NCI-H1694 treated with DMSO at 0.1 percent for 48 hours (cell line): ENCODE measurements at places on chromosomes 12 and 14.
A peak's percentile ranks its signal among the peaks of the same experiment; 100 is the strongest.

- peak; percentile 67 for DNase-seq
These were observed 56.7 kb downstream of the C14orf132 start for GRCh38 chr14:96095581-96096476.

DNA sequence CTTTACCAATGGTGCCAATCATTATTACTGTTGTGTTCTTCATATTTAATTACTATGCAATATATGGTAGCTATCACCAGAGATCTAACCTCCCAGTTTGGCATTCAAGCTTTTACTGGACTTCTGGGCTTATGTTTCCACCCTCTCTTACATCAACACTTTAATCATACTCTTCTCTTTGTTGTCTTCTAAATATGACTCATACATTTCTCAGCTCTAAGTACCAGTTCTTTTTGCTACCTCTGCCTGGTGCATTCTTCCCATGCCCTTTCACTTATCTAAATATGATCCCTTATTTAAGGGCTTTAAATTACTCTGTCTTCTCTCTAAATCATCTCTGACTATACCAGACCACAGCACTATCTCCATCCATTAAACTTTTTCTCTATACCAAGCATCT, 246.1 kb upstream of the CCDC196 start:
- DNase-seq: no peak

DNA sequence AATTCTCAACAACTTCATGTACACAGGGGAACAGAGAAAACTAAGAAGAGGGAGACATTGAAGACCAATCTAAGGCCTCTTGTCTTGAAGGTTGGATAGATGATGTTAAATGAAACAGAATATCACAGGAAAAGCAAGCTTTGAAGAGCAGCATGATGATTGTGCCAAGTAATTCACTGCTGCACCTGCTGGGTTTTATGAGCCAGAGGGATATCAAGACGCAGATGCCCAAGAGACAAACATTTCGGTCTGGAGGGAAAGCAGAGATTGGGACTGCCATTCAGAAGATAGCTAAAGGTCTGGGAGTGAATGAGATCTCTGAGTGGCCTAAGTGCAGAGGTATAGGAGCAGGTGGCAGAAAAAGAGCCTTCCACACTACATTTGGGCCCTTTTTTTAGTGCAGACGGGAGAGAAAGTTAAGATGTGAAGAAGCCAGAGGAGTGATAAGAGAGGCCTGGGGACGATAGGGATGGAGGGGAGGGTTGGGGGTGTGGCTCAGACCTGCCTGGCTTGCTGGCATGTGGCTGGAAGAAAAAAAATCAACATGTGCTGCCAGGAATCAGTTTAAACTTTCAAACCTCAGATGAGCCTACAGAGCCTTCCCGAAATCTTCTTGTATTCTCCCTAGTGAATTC, 200.6 kb downstream of the AEBP2 start:
- DNase-seq: no peak

DNA sequence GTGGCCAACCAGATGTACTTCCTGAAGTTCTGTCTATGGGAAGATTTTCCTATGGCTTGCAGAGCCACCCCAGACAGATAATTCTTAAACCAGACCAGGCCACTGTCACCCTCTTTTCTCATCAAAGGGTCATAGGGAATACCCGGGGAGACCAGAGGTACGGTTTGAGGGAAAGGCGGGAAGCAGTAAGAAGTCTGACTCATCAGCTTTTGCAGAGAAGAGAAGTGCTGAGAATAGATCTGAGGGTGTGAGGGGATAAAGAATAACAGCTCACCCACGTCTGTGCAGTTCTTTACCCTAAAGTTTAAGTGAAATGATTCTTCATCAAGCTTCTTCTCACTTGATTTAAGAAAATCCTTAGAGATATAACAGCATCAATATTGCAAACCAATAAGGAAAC, 21.3 kb upstream of the POC1B start:
- DNase-seq: no peak

DNA sequence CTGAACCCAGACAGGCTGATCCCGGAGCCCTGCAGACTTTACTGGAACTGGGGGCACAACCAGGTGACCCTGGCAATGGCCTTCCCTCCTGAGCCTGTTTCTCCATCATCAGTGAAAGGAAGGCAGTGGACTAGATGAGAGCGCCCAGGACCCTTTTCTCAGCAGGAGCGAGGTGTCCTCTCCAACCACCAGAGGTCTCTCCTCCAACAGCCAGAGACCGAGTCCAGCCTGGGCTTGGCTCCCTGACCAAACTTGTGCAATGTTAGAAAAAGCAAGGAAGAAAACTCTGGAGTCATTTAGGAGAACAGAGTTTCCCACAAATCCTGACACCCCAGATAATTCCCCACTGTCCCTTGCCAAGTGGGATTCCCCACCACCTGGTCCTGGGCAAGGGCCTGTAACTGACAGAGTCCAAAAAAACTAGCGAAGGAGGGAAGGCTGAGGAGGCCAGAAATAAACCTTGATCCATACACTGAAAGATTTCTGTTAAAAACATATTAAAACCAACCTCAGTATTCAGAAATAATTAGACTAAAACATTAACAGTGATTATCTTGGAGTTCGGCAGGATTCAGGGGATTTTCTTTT, 9.0 kb downstream of the RPS6KL1 start:
- DNase-seq: peak; percentile 25

DNA sequence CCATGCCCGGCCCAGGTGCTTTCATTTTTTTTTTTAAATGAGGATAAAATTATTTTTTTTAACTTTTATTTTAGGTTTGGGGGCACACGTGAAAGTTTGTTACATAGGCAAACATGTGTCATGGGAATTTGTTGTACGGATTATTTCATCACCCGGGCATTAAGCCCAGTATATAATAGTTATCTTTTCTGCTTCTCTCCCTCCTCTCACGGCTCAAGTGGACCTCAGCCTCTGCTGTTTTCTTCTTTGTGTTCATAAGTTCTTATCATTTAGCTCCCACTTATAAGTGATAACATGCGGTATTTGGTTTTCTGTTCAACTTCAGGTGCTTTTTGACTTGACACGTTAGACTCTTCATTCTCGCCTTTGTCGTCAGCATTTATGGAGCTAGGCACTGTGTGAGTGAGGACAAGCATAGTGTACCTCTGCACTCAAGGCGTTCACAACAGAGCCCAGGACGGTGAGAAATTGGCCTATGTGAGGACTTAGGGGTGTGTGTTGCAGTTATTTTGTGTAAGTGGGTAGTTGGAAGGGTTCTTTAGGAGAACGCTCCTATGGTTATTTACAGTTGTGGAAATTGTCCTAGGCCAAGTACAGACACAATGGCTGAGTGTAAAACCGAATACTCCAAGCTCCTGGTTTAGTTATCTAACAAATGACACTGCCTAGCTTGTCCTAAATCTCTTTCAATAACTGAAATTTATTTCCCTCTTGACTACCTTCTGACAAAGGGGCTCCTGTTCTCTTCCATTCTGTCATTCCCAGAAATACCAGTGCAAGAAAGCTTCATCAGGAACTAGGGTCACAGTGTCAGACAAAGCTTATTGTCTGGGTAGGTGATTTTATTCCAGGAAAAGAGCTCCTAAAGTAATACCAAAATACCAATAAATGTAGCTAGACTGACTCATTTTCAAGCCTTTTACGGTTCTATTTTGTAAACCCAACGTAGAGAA, 200.5 kb upstream of the PRICKLE1 start:
- no peak for DNase-seq

DNA sequence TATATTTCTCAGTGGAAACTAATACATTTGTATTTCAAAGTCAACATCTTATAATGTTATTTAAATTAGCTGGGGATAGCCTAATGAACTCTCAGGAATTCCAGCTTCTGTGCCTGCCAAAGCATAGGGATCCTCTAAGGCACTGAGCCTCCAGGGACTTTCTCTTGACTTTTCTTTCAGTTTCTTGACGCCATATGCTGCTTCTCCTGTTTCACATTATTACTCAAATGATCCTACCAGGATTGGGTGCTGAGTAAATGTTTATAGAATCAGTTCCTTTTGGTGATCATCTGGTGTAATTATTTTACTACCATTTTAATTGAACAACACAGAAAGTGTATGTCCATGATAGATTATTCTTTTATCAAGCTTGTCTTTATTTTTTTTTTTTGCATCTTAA, 7.9 kb downstream of the METTL25 start:
- DNase-seq: no peak

GRCh38 chr14:33924566-33925100, 26.2 kb downstream of the EGLN3 start:
- no peak for DNase-seq

DNA sequence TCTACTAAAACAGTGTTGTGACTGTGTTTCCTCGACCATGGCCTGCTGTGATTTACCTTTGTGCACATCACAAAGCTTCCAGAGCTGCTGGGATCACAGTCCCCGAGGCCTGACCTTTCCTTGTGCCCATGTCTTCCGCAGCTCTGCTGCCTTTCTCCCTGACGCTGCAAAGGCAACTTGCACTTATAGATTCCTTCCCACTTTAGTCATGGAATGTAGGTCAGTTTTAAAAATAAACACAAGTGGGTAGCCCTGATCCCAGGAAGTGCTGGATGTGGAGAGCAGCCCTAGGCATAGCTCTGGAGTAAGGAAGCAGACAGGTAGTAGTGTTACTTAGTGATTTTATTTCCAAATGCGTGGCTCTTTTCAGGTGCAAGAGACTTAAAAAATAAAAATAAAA, 825.7 kb downstream of the AACS start:
- DNase-seq: no peak

- DNase-seq: no peak
These were observed 12.8 kb downstream of the TSFM start for GRCh38 chr12:57795354-57795753.
